Mucosa of descending colon (tissue), 3 donors: ENCODE measurements at places on chromosomes 3 and 15. TPM values are rescaled to one million over a fixed set of nuclear protein-coding genes. Genes with fewer than 3 reads are reported as not detected.

The SCN5A gene
- 1.3 TPM for total RNA-seq

The CLDN11 gene
- total RNA-seq, result 15.9 TPM

The SLC35G2 gene
- total RNA-seq, result 2.4 TPM

The KLHL40 gene
- total RNA-seq, result not detected

The CHMP2B gene
- 83.3 TPM for total RNA-seq
